ENCODE measurements at places on chromosomes 11 and 22. TPM values are rescaled to one million over a fixed set of nuclear protein-coding genes. Genes with fewer than 3 reads are reported as not detected.

CST6 gene
- total RNA-seq = not detected

DNA sequence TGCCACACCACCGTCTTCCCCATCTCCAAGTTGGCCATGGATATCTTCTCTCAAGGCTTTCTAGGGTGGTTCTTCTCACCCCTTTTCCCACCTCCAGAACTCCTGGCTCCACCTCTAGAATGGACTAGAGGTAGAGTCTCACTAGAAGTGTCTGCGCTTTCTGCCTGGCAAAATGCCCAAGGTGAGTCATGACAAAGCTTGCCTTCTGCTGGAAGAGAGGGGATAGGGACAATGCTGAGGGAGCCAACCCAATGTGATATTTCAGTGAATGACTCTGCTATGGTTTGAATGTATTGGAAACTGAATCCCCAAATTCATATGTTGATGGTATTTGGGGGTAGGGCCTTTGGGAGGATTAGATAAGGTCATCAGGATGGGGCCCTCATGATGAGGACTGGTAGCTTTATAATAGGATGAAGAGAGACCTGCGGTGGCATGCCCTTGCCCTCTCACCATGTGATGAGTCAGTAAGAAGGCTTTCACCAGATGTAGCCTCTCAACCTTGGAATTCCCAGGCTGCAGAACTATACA lies 4.1 kb upstream of the CD82 start:
- peak; percentile 64 for DNase-seq
- H3K36me3 ChIP-seq = no peaks in the 10 kb centered on the region
- H3K27ac ChIP-seq = no peak overlapping the region
- H3K4me1 ChIP-seq = peaks cover 28% of the 10 kb centered on the region
- H3K27me3 ChIP-seq = no peaks in the 10 kb centered on the region

DNA sequence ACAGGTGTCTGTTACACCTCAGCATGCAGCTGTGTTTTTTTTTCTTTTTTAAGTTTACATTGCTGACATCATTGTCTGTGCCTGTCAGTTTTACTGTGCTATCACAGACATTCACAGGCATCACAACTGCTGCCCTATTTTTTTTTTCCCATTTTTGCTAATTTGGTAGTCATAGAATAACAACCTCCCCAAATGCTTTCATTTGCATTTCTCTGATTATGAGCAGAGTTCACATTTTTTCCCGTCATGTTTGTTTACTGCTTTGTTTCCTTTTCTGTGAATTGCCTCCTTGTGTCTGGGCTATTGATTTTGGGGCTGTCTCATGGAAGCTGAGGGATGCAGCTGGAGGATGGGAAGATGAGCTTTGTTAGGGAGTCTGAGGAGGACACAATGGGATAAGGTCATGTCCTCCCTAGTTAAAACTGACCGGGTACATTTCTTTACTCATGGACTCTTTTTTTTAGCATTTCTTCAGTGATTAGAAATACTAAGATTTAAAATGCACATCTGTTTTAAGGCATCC lies 155.1 kb downstream of the LDLRAD3 start:
- no peak overlapping the region for H3K4me3 ChIP-seq
- no peak overlapping the region for H3K27ac ChIP-seq
- no peaks in the 10 kb centered on the region for H3K4me1 ChIP-seq
- no peaks in the 10 kb centered on the region for H3K36me3 ChIP-seq

GRCh38 chr11:44277196-44278090 lies 32.5 kb downstream of the ALX4 start:
- H3K4me1 ChIP-seq = no peaks in the 10 kb centered on the region
- no peaks in the 10 kb centered on the region for H3K36me3 ChIP-seq
- H3K27me3 ChIP-seq = no peaks in the 10 kb centered on the region
- H3K4me3 ChIP-seq = no peak overlapping the region

DNA sequence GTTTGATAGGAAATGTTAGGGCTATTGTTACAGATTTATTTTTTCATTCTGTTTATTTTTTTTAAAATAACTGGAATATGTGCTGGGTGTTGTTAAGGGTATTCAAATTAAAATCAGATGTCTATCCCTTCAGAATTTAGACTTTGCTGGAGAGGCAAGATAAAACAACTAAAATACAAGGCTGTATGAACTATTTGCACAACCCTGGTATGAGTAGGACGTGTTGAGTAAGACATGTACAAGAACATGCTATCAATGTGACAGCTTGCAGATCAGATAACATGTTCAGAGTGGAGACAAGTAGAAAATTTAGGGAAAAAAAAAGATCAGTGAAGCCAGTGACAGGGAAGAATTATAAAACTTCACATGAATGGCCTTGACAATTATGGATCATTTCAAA lies 853.5 kb downstream of the METTL15 start:
- no peaks in the 10 kb centered on the region for H3K27me3 ChIP-seq
- no peaks in the 10 kb centered on the region for H3K4me1 ChIP-seq
- no peak overlapping the region for H3K4me3 ChIP-seq

GRCh38 chr11:130456286-130456685 lies 7.8 kb downstream of the ADAMTS15 start:
- H3K36me3 ChIP-seq = no peaks in the 10 kb centered on the region
- no peaks in the 10 kb centered on the region for H3K4me1 ChIP-seq
- H3K4me3 ChIP-seq = no peak overlapping the region

LRRC56 gene
- 0.14 TPM for total RNA-seq

GRCh38 chr11:67060111-67060522 lies 3.5 kb downstream of the RHOD start:
- no peaks in the 10 kb centered on the region for H3K27me3 ChIP-seq
- no peak for DNase-seq
- H3K36me3 ChIP-seq = no peaks in the 10 kb centered on the region
- peaks cover 24% of the 10 kb centered on the region for H3K4me1 ChIP-seq
- no peak overlapping the region for H3K4me3 ChIP-seq

GRCh38 chr22:49239264-49240015 lies 588.2 kb downstream of the BRD1 start:
- DNase-seq = no peak
- H3K4me1 ChIP-seq = no peaks in the 10 kb centered on the region
- H3K27me3 ChIP-seq = no peaks in the 10 kb centered on the region
- H3K4me3 ChIP-seq = no peak overlapping the region
- no peak overlapping the region for H3K27ac ChIP-seq

GRCh38 chr22:43315687-43316217 lies 27.4 kb downstream of the SCUBE1 start:
- H3K4me1 ChIP-seq = peaks cover 27% of the 10 kb centered on the region
- H3K27me3 ChIP-seq = no peaks in the 10 kb centered on the region
- H3K27ac ChIP-seq = no peak overlapping the region
- no peak for DNase-seq
- H3K36me3 ChIP-seq = no peaks in the 10 kb centered on the region

GRCh38 chr11:126152586-126152985 lies 58.9 kb downstream of the RPUSD4 start:
- no peaks in the 10 kb centered on the region for H3K36me3 ChIP-seq
- no peak overlapping the region for H3K4me3 ChIP-seq
- no peak overlapping the region for H3K27ac ChIP-seq
- no peaks in the 10 kb centered on the region for H3K27me3 ChIP-seq

KCNJ11 gene
- 0.16 TPM for total RNA-seq

DNA sequence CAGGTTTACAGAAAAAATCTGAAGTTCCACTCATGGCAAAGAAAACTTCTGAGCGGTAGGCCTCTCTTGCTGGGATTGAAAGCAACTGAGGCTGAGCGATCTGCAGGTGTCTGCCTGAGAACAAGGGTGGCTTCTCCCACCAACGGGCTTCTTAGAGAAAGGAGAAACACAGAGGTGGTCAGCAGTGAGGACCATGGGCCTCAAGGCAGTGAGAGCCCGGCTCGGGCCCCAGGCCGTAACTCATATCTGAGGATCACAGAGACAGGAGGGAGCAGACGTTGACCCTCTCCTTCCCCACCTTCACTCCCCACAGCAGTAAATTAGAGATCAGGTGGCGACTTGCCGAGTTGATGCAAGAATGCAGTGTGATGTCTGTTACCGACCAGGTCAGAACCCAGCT lies 50.9 kb upstream of the RTL6 start:
- no peaks in the 10 kb centered on the region for H3K27me3 ChIP-seq
- no peak overlapping the region for H3K27ac ChIP-seq
- H3K4me3 ChIP-seq = no peak overlapping the region
- no peaks in the 10 kb centered on the region for H3K36me3 ChIP-seq
- H3K4me1 ChIP-seq = peaks cover 13% of the 10 kb centered on the region

- H3K4me3 ChIP-seq = no peak overlapping the region
- no peak for DNase-seq
- no peaks in the 10 kb centered on the region for H3K27me3 ChIP-seq
- no peaks in the 10 kb centered on the region for H3K36me3 ChIP-seq
- no peak overlapping the region for H3K27ac ChIP-seq
These were observed 1047.1 kb upstream of the TENM4 start for GRCh38 chr11:80487952-80488351.

DNA sequence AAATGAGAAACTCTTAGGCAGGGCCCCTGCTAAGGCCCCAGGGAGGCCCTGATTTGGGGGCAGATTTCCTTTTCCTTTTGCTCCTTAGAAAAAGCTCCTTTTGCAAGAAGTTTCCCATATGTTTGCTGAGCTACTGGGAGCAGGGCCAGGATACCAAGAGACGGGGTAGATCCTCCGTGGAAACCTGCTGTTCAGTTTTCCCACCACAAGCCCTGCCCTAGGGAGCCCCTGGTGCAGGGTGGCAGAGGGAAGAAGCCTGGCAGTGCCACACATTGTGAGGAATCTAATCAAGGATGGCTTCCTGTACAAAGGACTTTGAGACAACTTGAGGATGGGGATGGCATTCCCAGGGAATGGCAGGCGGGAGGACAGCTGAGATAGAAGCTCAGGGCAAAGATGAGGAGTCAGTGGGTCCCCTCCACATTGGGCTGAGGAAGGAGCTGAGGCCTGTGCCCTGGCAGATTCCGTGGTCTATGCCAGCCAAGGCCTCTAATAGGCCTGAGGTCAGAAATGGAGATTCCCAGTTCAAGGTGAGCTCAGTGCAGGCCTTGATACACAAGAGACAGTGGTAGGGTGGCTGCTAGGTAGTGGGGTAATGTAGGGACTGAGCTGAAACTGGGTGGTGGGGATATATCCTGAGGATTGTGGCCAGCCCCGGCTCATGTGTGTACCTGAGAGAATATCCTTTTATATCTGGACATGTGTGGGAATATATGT lies 15.0 kb downstream of the TUB start:
- H3K27ac ChIP-seq = no peak overlapping the region
- no peaks in the 10 kb centered on the region for H3K27me3 ChIP-seq
- peak; percentile 39 for DNase-seq

DNA sequence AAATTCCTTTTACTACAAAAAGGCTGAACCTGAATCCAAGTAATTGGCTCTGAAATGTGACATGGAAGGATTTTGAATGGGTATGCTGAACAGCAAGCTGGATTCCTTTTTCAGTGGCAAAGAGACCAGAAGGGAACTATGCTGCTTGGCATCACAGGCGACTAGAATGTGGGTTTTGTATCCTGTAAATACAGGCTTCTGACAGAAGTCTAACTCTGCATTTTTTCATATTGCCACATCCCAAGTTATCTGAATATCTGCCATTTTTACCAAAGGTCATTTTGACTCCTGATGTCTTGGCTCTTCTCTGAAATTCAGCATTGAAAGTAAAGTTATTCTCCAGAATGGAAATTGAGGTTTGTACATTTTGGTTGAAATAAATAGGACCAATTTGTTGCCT lies 145.7 kb downstream of the ARHGAP42 start:
- no peak overlapping the region for H3K27ac ChIP-seq
- no peak overlapping the region for H3K4me3 ChIP-seq
- H3K36me3 ChIP-seq = no peaks in the 10 kb centered on the region
- no peaks in the 10 kb centered on the region for H3K27me3 ChIP-seq
- peaks cover 20% of the 10 kb centered on the region for H3K4me1 ChIP-seq
- DNase-seq = no peak

AMBRA1 gene
- 29.6 TPM for total RNA-seq

DNA sequence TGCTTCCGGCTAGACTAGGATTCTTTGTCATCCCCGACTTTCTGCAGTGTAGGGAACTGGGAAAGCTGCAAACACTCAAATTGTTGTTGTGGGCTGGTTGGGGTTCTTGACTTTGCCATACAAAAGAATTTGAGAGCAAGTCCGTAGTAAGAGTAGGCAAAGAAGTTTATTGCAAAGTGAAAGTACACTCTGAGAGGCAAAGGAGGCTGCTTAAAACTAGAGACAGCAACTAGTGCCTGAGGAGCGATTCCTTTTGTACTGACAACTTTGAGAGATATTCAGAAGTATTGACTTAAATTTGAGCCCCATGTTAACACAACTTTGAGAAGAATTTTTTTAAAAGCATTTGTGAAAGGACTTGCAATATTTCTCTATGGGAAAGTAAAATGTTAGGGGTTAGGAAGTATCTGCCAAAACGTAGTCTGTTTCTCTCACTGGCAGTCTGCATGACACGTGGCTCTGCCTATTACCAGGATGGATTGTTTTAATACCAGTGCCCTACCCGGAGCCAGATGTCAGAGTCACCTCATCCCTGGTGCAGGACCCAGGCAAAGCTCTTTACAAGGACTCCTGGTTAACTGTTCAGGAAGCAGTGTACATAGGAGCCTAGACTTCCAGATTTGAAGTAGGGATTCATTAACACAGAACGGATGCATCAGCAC lies 85.0 kb upstream of the CLPB start:
- H3K27me3 ChIP-seq = no peaks in the 10 kb centered on the region
- H3K36me3 ChIP-seq = no peaks in the 10 kb centered on the region
- no peak for DNase-seq
- H3K4me1 ChIP-seq = peaks cover 4% of the 10 kb centered on the region
- peak overlapping the region; percentile 48 for H3K27ac ChIP-seq
- H3K4me3 ChIP-seq = peak overlapping the region; percentile 28

THAP12 gene
- total RNA-seq = 35.0 TPM

DNA sequence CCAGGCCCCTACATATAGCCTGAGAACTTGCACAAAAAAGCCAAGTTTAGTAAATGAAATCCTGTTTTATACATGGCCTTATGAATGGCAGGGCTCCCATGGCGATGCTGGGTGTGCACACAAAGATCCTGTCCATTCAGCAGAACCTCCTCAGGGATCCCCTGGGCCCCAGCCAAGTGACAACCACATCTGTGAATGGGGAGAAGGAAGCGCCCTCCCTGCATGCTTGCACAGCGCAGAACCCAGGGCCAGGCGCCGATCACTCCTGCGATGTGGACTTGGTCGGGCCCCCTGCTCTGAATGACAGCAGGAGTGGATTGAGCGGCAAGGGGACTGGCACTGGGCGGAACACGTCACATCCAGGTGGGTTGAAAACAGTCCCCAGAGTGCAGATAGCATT lies 4.5 kb upstream of the CDC42EP2 start:
- H3K4me1 ChIP-seq = peaks cover 69% of the 10 kb centered on the region
- DNase-seq = no peak
- no peaks in the 10 kb centered on the region for H3K27me3 ChIP-seq
- no peak overlapping the region for H3K27ac ChIP-seq
- H3K36me3 ChIP-seq = no peaks in the 10 kb centered on the region

SMDT1 gene
- 21.9 TPM for total RNA-seq

GRCh38 chr11:2301631-2302305 lies at the start of the genes C11orf21 and TSPAN32:
C11orf21 (minus strand) TSS chr11:2301918; CDS start chr11:2301808, 110 bp downstream.
TSPAN32 (plus strand) TSS chr11:2302013; CDS start chr11:2302150, 137 bp downstream.
- no peak for DNase-seq
- no peak within 1 kb of the TSS for H3K4me3 ChIP-seq

GRCh38 chr11:1825039-1825740 lies 9.6 kb upstream of the SYT8 start:
- no peak overlapping the region for H3K4me3 ChIP-seq
- peaks cover 15% of the 10 kb centered on the region for H3K4me1 ChIP-seq
- no peak overlapping the region for H3K27ac ChIP-seq

DTX4 gene
- 3.5 TPM for total RNA-seq

Data from sigmoid colon (tissue), 7 donors.